ENCODE measurements at places on chromosomes 3 and 15. TPM values are rescaled to one million over a fixed set of nuclear protein-coding genes. Genes with fewer than 3 reads are reported as not detected.

PEX5L gene
- total RNA-seq = 1.5 TPM

SPINT1 gene
- 3.8 TPM for total RNA-seq

ATP13A5 gene
- total RNA-seq = 0.30 TPM

TRIM71 gene
- 0.06 TPM for total RNA-seq

CELSR3 gene
- total RNA-seq = 2.4 TPM

SLC12A8 gene
- total RNA-seq = 2.0 TPM

CPNE9 gene
- total RNA-seq = not detected

TGM4 gene
- total RNA-seq = 0.17 TPM

IL20RB gene
- total RNA-seq = 1.3 TPM

PLA1A gene
- not detected for total RNA-seq

HCLS1 gene
- 1.3 TPM for total RNA-seq

TMEM207 gene
- not detected for total RNA-seq

TTLL13 gene
- 0.06 TPM for total RNA-seq

GHSR gene
- total RNA-seq = not detected

LRRIQ4 gene
- total RNA-seq = not detected

CLCN2 gene
- 4.7 TPM for total RNA-seq

CFAP100 gene
- total RNA-seq = not detected

SPTSSB gene
- not detected for total RNA-seq

LRTM1 gene
- not detected for total RNA-seq

MOBP gene
- total RNA-seq = not detected

GALNT15 gene
- total RNA-seq = 0.69 TPM

HIGD2B gene
- not detected for total RNA-seq

SLC24A5 gene
- total RNA-seq = not detected

USP50 gene
- not detected for total RNA-seq

PLA2G4F gene
- total RNA-seq = not detected

ZCWPW2 gene
- total RNA-seq = not detected

MKRN3 gene
- total RNA-seq = 15.0 TPM

GOLGA8J gene
- not detected for total RNA-seq

DAG1 gene
- total RNA-seq = 27.7 TPM

FES gene
- total RNA-seq = 0.46 TPM

ADAMTSL3 gene
- total RNA-seq = 0.34 TPM

FGF12 gene
- 0.69 TPM for total RNA-seq

LMAN1L gene
- total RNA-seq = not detected

CD96 gene
- not detected for total RNA-seq

FETUB gene
- total RNA-seq = not detected

EPB42 gene
- not detected for total RNA-seq

SLITRK3 gene
- not detected for total RNA-seq
